ENCODE measurements at places on chromosomes 12 and 14.

- DNase-seq: no peak
Observed at GRCh38 chr14:102969901-102970300, 47.4 kb downstream of the AMN start.

DNA sequence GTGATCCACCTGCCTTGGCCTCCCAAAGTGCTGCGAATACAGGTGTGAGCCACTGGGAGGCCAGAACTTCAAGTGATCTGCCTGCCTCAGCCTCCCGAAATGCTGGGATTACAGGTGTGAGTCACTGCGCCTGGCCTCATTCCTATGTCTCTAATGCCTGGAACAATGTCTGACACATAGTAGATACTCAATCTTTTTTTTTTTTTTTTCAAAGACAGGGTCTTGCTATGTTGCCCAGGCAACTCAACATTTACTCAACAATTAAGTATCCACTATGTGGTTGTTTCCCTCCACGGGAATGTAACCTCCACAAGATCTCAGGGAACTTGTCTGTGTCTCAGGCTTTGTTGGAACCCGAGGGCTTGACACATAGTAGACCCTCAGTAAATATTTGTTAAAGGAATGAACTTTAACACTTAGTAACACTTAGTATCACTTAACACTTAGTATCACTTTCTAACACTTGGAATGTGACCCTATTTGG, 3.0 kb upstream of the TMEM120B start:
- no peak for DNase-seq

GRCh38 chr14:21185491-21185890, 29.6 kb upstream of the OR5AU1 start:
- no peak for DNase-seq

GRCh38 chr12:50192236-50192635, 25.1 kb upstream of the CERS5 start:
- DNase-seq: no peak

DNA sequence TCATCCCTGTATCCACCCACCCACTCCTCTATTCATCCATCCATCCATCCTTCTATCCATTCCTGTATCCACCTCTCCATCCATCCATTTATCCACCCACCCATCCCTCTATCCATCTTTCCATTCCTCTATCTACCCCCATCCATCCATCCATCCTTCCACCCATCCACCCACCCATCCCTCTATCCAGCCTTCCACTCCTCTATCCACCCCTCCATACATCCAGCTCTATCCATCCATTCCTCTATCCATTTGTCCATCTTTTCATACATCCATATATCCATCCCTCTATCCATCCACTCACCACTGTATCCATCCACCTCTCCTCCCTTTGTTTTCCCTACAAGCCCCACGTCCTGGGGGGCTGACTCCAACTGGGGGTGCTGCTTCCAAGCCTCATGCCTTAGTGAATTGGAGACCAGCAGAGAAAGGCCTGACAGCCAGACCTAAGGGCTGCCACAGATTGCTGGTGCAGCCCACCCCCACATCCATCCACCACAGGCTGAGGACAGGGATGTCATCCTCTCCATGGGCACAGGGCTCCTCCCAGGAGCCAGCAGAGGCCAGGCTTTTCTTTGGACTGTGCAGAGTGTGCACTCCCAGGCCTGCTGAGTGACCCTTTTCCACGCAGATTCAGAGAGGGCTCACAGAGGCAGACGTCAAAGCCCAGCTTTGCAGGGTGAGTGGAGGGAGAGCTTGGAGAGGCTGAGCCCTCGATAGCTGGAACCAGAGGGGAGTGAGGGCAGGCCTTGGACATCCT, 18.9 kb upstream of the GPR132 start:
- DNase-seq: no peak

DNA sequence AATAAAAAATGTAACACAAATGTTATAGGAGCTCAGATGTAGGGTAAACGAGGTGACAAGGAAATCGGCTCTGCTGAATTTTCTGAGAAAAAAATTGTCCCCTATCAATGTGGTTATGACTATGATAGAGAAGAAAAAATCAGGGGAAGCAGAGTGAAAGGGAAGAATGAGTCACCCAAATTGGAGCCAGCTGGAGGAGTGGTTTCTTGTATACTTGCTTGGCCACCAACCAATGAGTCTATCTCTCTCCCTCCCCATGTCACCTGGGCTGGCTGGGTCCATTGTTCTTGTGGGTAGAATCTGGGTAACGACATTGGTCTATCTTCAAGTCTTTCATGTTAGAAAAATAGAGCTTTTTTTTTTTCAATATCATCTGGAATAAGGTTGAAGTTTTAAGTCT, 196.6 kb upstream of the FLRT2 start:
- no peak for DNase-seq

GRCh38 chr12:18811273-18811672, 73.4 kb downstream of the CAPZA3 start:
- DNase-seq: no peak

DNA sequence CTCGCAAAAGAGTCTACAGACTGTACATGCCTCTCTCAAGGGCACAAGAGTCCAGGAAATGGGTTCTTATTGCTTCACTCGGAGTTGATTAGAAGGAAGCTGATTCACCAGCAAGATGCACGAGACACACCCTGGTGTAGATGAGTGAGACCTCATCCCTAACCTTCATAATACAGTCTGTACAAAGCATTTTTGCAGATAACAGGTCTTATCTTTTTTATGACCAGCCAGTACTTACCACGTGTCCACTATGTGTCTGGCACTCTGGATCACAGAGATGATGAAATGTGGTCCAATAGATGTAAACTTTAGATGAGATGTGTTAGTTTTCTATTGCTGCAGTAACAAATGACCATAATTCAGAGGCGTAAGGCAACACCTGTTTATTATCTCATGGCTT, 53.4 kb upstream of the PWP1 start:
- DNase-seq: no peak

DNA sequence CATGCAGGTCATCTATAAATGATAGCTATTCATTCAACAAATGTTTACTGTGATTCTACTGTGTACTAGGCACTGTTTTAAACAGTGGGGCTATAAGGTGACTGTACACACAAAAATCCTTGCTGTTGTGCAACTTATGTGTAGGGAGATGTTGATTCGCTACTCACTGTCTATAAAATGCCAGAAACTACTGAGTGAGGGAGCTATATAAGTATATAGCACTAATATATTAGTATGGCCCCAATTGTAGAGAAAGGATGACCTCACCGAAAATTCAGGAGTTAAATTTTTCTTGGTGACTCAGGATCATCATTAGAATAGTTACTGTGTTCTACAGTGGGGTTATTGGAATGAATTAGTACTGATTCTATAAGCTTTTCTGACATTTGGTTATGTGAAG, 117.4 kb downstream of the TGFB3 start:
- DNase-seq: no peak

- no peak for DNase-seq
Observed at GRCh38 chr12:11711651-11712327, 62.3 kb downstream of the ETV6 start.

- no peak for DNase-seq
Observed at GRCh38 chr14:37124614-37125013, 47.8 kb downstream of the SLC25A21 start.

GRCh38 chr12:131136539-131136872, 182.8 kb downstream of the ADGRD1 start:
- DNase-seq: no peak

- DNase-seq: no peak
Observed at GRCh38 chr14:68397371-68397811, 395.5 kb downstream of the ZFP36L1 start.

GRCh38 chr12:121314431-121314830, 17.9 kb upstream of the CAMKK2 start:
- no peak for DNase-seq

DNA sequence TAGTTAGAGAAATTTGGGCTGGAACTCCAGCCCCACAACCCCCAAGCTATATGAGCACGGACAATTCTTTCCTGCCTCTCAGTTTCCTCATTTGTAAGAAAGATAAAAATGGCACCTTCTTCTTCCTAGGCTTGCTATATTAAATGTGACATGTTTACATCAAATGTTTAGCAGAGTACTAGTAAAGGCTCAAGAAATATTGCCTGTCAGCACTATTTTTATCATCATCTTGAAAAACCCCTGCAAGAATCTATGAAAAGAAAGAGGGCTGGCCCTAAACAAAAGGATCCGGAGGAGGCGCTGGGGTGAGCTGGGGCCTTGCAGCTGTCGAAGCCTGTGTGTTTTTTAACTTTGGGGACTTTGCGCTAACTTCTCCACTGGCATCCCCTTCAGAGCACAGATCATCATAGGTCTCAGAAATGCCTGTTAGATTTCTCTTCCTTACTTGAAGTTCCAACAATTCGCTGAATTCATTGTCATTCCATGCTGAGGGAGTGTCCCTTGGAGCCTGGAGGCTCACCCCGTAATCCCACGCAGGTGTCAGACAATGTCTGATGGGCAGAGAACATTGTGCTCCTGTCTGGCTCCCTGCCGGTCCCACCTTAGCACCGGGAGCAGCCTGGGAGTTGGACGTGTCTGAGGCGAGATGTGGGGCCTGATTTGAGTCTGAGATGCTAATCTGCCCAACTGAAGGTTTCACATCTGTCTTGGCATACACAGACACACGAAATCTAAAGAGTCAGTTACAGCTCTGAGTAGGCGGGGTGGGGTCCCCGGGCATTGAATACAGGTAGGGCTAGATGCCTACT, 206.8 kb downstream of the NUAK1 start:
- DNase-seq: no peak

DNA sequence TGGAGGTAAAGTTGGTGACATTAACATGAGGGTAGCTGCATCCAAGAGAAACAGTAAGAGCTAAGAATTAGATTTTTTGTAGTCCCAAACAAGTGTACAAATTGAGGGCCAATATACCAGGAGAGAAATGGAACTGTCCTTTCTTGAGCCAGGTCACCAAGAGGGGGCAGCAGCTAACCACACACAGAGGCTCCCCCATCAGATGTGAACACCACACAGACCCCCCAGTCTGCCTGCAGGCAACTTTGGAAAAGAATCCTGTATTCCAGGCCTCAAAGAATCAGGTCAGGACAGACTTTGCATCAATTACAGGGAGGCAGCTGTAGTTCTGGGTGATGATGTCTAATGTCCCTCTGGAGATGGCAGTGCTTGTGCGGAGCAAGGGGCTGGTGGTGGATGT, 77.9 kb downstream of the SPTB start:
- peak; percentile 9 for DNase-seq

GRCh38 chr12:65859519-65859918, 35.2 kb downstream of the HMGA2 start:
- DNase-seq: no peak

- DNase-seq: no peak
Observed at GRCh38 chr12:56271031-56271430, 4.3 kb downstream of the COQ10A start.
